Transverse colon (tissue), 4 donors: ENCODE measurements at places on chromosomes 11 and 22. TPM values are rescaled to one million over a fixed set of nuclear protein-coding genes. Genes with fewer than 3 reads are reported as not detected.

HTR3B gene
- total RNA-seq = 0.14 TPM

GLB1L2 gene
- total RNA-seq = 39.5 TPM

SYNGR1 gene
- 10.5 TPM for total RNA-seq

- H3K27me3 ChIP-seq = no peaks in the 10 kb centered on the region
- no peaks in the 10 kb centered on the region for H3K36me3 ChIP-seq
- H3K4me1 ChIP-seq = no peaks in the 10 kb centered on the region
- no peak overlapping the region for H3K27ac ChIP-seq
- H3K4me3 ChIP-seq = no peak overlapping the region
These were observed 205.0 kb downstream of the BUD13 start for GRCh38 chr11:116567721-116568242.

- H3K27me3 ChIP-seq = no peaks in the 10 kb centered on the region
- peak overlapping the region; percentile 82 for H3K27ac ChIP-seq
- H3K36me3 ChIP-seq = no peaks in the 10 kb centered on the region
- H3K4me3 ChIP-seq = peak overlapping the region; percentile 32
These were observed 26.7 kb upstream of the TOLLIP start for GRCh38 chr11:1335811-1336761.

DNA sequence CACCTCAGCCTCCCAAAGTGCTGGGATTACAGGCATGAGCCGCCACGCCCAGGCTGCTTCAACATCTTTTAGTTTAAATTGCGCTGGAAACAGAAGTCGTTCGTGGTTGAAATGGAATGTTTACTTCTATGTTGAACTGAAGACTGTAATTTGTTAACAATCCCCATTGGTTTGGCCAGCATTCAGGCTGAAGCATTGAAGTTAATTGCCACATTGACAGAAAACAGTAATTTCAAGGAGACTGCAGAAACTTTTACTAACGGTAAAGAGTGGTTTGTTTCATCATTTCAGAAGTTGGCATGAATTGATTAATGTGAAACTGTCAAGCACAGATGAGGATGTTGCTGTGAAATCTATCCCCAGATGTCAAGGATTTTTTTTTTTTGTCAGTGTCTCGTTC lies 14.2 kb downstream of the AP5B1 start:
- H3K4me3 ChIP-seq = no peak overlapping the region
- DNase-seq = no peak
- no peak overlapping the region for H3K27ac ChIP-seq
- H3K27me3 ChIP-seq = peaks cover 3% of the 10 kb centered on the region
- H3K4me1 ChIP-seq = no peaks in the 10 kb centered on the region

GRCh38 chr11:13098063-13098462 lies 88.9 kb downstream of the RASSF10 start:
- no peak overlapping the region for H3K27ac ChIP-seq
- no peak for DNase-seq
- H3K27me3 ChIP-seq = no peaks in the 10 kb centered on the region
- H3K4me3 ChIP-seq = no peak overlapping the region
- H3K36me3 ChIP-seq = no peaks in the 10 kb centered on the region

BLID gene
- total RNA-seq = not detected

DNA sequence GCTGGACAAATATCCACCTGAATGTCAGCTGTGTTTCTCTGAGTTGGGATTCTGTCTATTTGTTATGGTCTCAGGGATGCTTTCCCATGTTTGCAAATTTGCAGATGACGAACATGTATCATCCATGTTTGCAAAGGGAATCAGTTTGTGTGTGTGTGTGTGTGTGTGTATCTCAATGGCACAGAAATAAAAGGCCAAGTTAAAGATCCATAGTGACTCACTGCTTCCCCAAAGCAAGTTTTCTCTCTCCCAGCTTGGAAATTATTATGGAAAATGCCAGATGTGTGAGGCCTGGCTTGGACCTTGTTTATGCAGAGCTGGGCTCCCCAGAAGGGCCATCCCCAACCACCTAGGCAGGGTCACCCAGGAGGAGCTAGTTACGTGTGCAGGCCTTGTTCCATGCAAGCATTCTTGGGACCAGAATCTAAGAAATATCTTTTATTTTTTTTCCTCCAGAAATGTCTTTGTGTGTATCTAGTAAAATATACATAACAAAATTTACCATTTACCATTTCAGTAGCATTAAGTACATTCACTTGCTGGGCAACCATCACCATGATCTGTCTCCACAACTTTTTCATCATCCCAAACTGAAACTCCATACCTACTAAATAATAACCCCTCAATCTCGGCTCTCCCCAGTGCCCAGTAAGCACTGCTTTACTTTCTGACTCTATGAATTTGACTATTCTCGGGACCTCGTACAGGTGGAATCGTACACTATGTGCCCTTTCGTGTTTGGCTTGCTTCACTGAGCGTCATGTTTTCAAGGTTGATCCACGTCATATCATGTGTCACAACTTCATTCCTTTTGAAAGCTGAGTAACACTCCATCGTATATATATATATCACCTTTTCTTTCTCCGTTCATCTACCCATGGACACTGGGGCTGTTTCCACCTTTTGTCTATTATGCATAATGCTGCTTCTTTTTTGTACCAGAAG lies 56.6 kb upstream of the WNT7B start:
- peaks cover 19% of the 10 kb centered on the region for H3K4me1 ChIP-seq
- no peak overlapping the region for H3K27ac ChIP-seq
- no peak overlapping the region for H3K4me3 ChIP-seq

DNA sequence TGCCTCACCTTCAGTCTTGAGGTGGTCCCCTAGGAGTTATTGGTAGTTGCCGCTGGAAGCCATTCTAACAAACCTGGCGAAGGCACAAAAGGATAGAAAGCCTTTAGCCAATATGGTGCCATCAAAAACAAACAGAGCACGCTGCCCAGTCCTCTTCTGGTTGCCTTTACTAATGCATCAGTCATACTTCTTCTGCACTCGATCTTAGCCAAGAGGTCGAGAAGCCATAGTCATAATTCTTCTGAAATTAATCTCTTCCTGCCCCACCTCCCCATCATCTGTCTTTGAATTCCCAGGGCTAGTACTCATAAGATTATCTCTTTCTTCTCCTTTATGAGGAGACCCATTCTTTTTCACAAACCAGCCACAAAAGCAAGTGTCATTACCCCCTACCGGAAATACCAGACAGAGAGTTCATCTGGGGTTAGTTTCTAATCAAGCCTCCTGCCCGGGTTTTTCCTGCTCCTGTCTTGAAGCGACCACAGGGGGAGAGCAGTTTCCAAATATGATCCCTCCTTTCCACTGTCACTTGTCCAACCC lies 21.4 kb upstream of the EHF start:
- no peak for DNase-seq
- H3K4me1 ChIP-seq = peaks cover 16% of the 10 kb centered on the region
- no peaks in the 10 kb centered on the region for H3K36me3 ChIP-seq
- H3K4me3 ChIP-seq = no peak overlapping the region
- H3K27ac ChIP-seq = peak overlapping the region; percentile 77
- no peaks in the 10 kb centered on the region for H3K27me3 ChIP-seq

P4HA3 gene
- 0.27 TPM for total RNA-seq

CDC42EP1 gene
- total RNA-seq = 29.1 TPM
